ENCODE measurements at places on chromosomes 1 and 21. TPM values are rescaled to one million over a fixed set of nuclear protein-coding genes. Genes with fewer than 3 reads are reported as not detected.

The ALX3 gene
- total RNA-seq, result not detected

The PLEKHG5 gene
- 63.7 TPM for total RNA-seq

The RYR2 gene
- total RNA-seq, result not detected

DNA sequence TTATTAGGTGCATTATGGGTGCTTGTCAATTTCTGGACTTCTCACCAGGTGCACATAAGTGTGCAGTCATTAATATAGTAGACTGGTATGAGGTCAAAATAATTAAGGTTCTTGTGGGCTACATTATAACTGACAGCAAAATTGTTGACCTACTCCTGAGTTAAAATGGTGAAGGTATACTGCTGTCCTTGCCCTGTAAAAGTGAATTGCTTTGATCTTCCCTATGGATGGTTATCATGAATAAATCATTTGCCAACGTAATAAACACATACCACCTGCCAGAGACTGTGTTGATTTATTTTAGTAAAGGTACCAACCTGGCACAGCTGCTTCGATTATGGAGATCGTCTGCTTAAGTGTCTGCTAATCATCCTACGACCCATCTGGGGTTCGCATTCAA lies 201.6 kb upstream of the KCNK2 start:
- no peak for DNase-seq

DNA sequence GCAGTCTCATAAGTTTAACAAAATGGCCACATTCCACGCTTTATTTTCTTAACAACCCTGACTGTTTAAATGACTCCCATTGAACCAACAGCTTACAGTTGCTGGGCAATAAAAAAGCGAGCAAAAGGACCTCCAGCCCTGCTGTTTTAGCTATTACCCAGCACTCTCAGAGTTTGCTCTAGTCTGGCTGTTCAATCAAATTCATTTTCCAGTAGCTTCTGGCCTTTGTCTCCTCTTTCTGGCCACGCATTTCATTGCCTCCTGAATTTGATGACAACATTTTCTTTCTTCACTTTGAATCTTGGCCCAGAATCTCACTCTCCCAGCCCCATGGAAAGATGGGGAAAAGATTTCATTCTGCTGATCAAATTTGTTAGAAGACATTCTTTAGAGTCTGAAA lies 44.1 kb upstream of the DOCK7 start:
- DNase-seq, result no peak

GRCh38 chr21:27425172-27425571 lies 458.3 kb upstream of the ADAMTS5 start:
- no peak for DNase-seq

GRCh38 chr1:209143916-209144315 lies 439.6 kb upstream of the CAMK1G start:
- no peak for DNase-seq

All from glomerular endothelial cell (primary cell).